Astrocyte of the spinal cord (primary cell): ENCODE measurements at places on chromosomes 5 and 9.

DNA sequence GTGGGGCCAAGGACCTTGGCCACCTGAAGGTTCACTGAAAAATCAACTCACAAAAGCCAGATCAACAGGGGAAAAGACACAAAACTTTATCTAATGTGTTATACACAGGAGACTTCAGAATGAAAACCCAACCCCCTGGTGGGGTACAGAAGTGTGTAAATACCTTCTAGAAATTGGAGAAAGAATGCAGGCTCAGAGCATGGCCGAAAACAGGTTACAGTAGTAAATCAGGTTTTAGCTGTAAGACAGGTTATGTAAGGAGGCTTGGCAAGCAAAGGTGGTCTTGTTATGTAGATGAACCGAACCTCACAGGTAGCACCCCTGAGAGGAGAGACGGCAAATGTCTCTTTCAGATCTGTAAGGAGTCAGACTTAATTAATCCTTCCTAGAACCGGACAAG, 10.0 kb downstream of the CEMIP2 start:
- DNase-seq = no peak

DNA sequence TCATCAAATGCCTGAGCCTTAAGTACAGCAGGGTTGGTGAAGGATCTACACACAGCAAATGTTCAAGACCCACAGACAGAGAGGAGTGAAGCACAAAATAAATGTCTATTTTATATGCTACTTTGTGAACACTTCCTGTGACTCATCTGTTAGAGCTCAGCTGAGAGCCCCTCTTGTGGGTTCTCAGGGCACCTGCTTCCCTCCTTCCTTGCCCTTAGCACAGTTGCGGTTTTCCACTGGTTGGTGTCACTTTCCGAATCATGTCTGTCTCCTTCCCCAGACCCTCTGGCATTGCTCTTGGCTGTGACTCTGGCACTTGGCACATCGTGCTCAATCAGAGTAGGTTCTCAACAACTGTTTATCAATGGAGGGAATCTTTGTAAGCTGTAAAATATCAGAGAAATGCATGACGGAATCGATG, 128.5 kb upstream of the STC2 start:
- DNase-seq = peak; percentile 86

DNA sequence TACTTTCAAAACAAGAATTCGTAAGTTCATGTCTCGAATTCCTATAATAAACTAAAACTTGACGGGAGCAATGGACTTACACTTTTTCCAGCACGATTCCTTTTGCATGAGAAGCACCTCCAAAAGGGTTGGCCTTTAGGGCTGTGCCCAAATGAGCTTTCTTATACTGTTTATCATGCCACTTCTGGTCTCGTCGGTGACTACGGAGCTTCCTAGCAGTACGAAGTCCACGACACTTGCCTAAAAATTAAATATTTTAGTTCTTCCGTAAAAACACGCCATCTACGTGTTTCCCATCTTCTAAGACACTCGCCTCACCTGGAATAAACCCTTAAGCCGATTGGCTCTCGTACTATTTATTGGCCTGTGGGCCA, 554 bp downstream of the RPS23 start:
- peak; percentile 17 for DNase-seq

DNA sequence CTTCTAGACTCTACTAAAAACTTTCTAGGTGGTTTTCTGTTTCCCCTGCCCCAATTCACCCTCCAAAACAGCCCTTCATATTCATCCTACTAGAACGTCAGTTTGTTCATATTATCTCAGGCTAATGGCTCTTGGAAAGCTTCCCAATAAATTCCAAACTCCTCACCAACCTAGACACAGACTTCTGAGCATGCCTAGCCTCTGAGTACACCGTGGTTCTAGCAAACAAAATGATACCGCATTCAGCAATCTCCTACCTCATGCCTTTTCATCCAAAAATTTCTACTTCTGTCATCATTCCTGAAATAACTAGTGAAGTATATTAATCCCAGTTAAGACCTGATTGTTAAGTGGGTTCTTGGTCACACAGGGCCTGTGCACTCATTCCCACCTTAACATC, 46.5 kb upstream of the NR5A1 start:
- DNase-seq = peak; percentile 77

- DNase-seq = peak; percentile 50
Observed at GRCh38 chr9:113876151-113876992, at the start of gene ZNF618. Gene ZNF618, plus strand, starts transcription at chr9:113876309. Its CDS starts 72 bp downstream, at chr9:113876381.

DNA sequence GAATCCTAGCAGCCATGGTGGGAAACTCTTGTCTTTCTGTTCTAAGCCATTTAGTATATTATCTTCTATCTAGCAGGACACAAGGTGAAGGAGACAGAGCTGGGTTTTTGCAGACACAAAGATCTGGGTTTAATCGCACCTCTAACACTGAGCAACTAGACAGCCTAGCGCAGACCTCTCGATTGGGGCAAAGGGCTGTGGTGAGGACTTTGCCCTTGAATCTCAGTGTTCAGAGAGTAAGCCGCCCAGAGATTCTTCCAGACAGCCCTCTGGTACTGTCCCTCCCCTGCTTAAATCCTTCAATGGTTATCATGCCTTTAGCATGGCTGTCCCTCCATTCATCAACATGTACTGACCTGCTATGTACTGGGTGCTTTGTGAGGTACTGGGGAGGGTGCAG, 128.1 kb downstream of the CRB2 start:
- no peak for DNase-seq

- no peak for DNase-seq
Observed at GRCh38 chr5:127298036-127298429, 7.4 kb downstream of the MEGF10 start.

DNA sequence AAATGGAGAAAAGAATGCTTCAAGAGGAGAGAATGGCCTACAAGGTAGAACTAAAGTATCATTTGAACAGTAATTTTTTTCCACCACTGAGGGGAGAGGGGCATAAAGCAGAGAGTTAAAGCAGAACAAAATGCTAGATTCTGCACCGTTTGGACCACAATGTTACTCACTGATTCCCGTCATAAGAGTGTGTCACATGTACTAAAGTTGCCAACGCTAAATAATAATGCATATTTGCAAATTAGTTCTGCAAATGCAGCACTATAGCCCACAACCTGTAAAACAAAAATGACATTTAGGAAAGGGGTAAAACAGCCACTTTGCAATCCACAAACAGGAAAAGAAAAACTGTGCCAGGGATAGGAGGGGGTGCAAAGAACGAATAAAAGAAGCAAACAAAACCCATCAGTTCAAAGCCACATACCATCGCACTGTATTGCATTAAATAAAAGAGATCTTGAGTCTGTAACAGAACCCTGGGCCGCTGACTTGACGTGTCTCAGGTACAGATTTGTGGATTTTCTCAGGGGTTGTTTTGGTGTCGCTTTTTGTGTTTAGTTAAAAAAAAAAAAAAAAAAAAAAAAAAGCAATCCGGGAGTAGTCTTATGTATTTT, 7.7 kb upstream of the NFIB start:
- DNase-seq = peak; percentile 61

GRCh38 chr9:27467486-27467885, 56.6 kb upstream of the IFNK start:
- DNase-seq = no peak

GRCh38 chr5:175163586-175164275, 280.3 kb downstream of the DRD1 start:
- no peak for DNase-seq

- DNase-seq = no peak
Observed at GRCh38 chr5:38338455-38338854, 80.1 kb downstream of the EGFLAM start.

- DNase-seq = peak; percentile 19
Observed at GRCh38 chr9:109192732-109193361, 25.8 kb upstream of the FRRS1L start.
